ENCODE measurements at places on chromosomes 16 and 17.

DNA sequence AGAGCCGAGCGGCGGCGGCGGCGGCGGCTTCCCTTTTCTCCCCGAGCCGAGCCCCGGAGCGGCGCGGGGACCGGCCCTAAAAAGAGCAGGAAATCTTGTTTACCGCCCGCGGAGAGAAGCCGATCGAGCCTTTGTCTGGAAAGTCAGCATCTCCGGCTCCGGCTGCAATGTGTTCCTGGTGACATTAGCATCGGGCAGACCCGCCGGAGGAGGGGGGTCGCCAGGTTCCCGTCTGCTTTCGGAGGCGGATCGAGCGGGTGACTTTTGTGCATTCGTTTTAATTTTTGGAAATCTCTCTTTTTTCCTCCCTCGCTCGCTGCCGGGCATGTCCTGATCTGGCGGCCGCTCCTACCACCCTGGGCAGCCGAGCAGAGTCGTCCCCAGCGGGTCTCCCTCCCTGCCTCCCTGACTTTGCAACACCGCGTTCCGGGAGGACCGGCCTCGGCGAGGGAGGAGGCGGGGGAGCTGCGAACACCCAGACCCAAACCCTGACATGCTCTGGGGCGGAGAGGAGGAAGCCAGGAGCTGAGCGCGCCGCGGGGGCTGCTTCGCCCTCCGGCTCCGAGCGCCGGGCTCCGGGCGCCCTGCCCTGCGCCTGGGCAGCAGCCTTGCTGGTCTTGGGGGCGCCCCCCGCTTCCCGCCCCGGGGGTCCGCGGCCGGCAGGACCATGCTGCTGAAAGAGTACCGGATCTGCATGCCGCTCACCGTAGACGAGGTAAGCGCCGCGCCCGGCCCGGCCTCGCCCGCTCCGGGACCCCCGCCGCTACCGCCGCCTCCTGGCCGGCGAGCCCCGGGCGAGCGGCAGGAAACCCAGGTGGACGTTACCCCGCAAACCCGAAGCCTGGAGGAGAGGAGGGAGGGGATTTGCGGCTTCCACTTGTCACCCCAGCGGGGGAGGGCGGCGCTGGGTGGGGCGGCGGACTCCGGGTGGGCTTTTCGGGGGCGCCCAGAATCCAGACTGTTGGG is 690 bp downstream of the PITPNC1 start:
- DNase-seq: peak; percentile 26

GRCh38 chr16:4298761-4299522 is 16.9 kb upstream of the GLIS2 start:
- DNase-seq: no peak

- DNase-seq: no peak
Measured at GRCh38 chr17:45305530-45306087, 11.2 kb downstream of the MAP3K14 start.

DNA sequence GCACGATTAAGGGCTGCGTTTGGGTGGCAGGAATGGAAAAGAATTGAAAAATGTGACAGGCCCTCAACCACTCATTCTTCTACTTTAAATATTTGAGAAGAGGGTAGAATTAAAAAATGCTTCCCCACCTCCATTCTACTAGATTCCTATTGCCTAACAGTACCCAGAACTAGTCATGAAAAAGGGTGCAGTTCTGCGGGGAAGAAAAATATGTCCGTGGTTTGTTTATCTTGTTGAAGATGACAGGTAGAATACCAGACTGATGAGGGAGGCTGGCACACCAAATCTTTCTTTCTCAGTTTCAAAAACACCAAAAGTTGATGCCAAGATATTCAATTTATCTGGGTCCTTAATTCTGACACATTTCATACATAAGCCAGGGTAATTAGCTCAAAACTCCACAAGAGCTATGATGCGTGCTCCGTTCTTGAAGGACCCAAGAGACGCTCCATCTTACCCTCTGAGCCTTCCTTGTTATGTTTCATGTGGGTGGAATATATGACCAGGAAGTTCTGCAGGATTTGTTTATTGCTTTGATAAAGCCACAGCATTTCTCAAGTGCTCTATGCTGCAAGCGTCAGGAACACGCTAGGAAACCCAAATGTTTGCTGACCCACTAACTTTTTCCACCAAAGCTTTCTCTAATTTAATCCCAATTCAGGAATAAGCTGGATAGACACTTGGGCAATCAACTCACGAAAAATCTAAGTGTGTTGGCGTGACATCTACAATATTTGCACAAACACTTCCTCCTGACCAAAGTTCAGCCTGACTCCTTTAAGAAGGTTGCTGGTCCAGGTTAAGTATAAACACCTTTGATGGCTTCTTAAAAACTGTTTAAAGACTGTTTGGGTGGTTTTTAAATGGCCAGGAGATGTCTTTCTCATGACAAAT is 20.6 kb upstream of the GAN start:
- DNase-seq: no peak

DNA sequence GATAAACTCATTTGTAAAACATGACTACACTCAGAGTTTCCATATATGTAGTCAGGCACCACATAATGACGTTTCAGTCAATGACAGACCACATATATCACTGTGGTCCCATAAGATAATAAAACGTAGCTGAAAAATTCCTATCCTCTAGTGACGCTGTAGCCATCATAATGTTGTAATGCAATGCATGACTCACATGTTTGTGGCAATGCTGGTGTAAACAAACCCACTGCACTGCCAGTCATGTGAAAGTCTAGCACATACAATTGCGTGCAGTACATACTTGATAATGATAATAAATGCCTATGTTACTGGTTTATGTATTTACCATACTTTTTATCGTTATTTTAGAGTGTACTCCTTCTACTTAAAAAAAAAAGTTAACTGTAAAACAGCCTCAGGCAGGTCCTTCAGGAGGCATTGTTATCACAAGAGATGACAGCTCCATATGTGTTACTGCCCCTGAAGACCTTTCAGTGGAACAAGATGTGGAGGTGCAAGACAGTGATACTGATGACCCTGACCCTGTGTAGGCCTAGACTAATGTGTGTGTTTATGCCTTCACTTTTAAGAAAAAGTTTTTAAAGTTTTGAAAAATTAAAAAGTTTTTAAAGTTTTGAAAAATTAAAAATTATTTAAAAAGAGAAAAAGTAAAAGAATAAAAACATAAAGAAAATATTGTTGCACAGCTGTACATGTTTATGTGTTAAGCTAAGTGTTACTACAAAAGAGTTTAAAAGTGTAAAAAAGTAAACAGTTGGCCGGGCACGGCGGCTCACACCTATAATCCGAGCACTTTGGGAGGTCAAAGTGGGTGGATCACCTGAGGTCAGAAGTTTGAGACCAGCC is 9.0 kb downstream of the STAT5B start:
- DNase-seq: no peak

DNA sequence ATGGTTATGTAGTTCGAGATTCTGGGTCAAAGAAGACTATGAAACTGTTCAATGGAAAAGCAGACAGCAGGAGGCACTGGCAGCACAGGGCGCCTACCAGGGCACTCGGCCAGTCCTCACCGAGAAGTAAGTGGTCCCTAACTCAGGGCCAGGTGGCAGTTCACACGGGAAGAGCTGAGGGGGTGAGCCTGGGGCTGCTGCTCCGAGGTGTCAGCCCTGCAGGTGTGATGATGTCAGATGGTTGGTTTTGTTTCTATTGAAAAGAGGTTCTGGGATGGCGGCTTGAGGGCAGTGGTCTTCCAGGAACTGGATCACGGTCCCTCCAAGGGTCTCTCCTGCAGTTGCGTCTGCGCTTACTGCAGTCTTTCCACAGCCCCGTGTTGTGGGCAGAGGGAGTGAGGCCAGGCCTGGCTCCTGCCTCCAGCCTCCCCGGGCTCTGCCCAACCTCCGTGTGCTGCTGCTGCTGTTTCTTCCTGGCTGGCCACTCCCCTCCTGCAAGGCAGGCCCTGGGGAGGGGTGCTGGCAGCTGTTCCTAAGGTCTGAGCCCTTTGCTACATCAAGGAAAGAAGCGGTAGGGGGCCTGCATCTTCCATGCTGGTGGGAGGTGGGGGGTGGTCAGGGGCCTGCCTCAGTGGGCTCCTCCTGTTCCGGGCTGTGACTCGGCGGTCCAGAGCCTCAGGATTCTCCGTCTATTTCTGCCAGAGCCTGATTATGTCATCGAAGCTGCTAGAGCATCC is 22.6 kb downstream of the RNF213 start:
- no peak for DNase-seq

GRCh38 chr17:43998552-43998951 is 5.9 kb upstream of the NAGS start:
- no peak for DNase-seq

GRCh38 chr17:82494236-82495055 is 25.1 kb upstream of the FOXK2 start:
- peak; percentile 86 for DNase-seq

- no peak for DNase-seq
Measured at GRCh38 chr17:50916708-50917417, 50.7 kb upstream of the TOB1 start.

DNA sequence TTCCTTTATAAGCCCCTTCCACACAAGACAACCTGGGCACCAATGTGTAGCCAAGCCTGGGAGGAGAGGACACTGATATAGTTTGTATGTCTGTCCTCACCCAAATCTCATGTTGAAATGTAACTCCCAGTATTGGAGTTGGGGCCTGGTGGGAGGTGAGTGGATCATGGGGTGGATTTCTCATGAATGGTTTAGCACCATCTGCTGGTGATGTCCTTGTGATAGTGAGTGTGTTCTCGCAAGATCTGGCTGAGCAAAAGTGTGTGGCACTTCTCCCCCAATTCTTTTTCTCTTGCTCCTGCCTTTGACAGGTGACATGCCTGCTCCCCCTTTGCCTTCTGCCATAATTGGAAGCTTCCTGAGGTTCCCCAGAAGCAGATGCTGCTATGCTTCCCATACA is 135.8 kb downstream of the USP31 start:
- no peak for DNase-seq

DNA sequence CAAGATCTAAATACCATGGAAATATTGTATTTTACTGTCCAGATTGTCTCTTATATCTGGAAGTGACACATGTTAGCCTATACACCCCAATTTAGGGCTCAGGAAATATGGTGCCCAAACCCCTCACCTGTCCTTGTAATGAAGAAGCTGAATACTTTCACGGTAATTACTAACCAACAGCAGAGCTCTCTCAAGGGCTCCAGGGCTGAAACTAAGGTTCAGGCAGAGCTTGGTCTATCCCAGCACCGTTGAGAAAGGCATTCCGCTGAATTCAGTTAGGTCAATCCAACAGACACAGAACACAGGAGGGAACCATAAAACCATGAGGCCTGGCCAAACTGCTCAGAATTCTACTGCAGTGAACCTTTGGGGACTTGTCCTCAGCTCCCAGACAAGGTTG is 14.9 kb downstream of the MYO18A start:
- DNase-seq: no peak

DNA sequence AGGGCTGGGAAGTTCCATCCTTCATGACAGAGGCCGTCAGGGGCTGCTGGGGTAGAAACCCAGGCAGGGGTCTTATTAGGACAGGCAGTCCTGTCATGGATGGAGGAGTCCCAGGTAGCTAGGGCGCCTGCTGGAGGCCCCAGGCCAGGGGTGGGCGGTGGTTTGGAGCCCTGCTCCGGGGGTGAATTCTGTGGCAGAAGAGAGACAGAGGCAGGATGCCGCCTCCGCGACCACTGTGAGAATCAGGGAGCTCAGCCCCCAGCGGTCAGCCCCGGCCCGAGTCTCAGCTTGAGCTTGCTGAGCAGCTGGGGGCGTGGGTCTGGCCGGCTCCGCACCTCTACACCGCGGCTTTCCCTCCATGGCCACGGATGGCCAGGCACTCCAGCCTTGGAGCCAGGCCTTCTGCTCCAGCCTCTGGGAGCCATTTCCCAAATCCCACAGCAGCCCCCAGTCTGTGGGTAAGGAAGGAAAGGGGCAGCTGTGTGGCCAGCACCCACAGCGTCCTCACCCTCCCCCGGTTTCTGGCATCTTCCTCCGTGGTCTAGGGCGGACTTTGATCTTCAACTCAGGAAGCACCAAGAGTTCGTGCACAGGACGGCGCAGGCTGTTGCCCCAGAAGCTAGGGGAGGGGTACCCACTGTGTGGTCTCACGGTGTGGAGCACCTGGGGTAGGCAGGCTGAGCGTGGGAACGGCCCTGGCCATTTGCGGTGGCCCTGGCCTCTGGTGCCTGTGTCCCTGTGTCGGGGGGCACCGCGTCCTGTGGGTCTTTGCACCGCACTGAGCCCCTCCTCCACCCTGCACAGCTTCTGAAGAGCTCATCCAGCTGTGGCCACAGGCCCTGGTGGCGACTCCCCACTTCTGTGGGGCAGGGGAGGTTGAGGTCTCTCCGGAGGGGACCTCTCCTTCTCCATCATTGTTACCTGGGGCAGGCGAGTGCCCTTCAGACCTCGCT is 14.1 kb downstream of the CD7 start:
- no peak for DNase-seq

- DNase-seq: no peak
Measured at GRCh38 chr17:7548585-7549400, at the start of gene TNFSF12. Gene TNFSF12 (plus strand): TSS chr17:7549058. CDS start chr17:7549154, 96 bp downstream.

DNA sequence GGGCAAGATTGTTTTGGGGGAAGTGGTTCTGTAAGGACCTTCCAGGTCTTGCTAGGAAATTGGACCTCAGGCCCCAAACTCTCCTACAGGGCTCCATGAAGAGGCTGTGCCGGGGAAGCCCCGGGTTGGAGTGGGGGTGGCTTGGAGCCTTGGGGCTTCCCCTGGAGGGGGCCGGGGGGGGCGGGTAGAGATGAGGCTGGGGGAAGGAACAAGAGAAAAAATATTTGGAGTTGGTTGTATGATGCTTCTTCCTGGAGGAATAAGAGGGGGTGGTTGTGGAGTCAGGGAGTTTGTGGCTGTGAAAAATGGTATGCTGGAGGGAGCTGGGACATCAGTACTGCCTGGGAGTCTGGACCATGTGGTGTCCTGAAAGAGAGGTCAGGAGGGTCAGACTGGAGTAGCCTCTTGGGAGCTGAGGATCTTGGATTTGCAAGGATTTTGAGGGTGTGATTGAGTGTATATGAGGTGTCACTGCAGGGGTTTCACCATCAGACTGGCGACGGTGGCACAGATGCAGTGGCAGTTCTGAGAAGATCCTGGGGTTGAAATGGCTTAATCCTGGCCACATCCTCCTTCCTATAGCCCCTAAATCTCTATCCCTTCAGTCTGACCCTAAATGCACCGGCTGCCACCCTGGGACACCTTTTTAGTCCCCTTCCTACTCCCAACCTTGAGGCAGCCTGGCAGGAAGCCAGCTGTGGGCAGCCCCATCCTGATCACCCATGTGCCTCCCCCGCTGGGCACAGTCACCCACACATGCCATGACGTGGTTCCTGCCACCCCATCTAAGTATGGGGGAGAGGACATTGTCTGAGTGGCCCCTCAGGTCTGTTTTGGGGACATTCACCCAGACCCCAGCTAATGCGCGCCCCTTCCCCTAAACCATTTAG is 10.9 kb downstream of the RARA start:
- no peak for DNase-seq

GRCh38 chr16:30736995-30737793 is 11.0 kb upstream of the PHKG2 start:
- no peak for DNase-seq

- DNase-seq: no peak
Measured at GRCh38 chr16:84618581-84619460, 943 bp upstream of the COTL1 start.

GRCh38 chr17:49078248-49078647 is 54.3 kb upstream of the B4GALNT2 start:
- no peak for DNase-seq

Measured in COR-L47 (cell line).